ENCODE measurements at places on chromosomes 2 and 18.

DNA sequence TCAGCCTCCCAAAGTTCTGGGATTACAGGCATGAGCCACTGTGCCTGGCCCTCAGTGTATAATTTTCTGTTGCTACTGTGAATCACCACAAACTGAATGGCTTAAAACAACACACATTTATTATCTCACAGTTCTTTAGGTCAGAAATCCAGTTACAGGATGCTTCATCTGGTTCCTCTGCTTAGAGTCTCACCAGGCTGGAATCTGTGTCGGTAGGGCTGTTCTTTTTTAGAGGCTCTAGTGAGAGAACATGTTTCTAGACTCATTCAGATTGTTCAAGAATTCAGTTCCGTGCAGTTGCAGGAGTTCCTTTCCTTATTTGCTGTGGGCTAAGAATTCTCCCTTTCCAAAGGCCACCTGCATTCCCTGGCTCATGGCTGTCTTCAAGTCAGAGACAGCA lies 22.2 kb downstream of the CCDC121 start:
- no peak for DNase-seq

- no peak for DNase-seq
These were observed 14.8 kb upstream of the BBS5 start for GRCh38 chr2:169464466-169464865.

DNA sequence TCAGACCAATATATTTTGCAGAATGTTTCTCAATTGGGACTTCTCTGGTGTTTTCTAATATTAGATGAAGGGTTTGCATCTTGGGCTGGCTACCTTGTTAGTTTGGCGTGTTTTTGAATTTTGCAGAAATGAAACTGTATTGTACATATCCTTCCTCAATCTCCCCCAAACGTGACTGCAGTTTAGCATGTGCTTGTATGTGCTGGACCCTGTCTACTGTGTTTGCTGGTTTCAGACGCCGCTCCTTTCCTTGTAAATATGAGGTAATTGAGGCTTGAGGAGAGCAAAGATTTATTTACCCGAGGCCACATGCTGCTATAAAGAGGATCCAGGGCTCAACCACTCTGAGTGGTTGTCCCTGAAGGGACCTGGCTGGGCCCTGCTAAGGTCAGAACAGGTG lies 57.2 kb downstream of the NGEF start:
- no peak for DNase-seq

- DNase-seq, result no peak
These were observed 13.7 kb downstream of the RAPGEF4 start for GRCh38 chr2:172749388-172749787.

GRCh38 chr2:101038455-101039255 lies 36.6 kb downstream of the RPL31 start:
- no peak for DNase-seq

- DNase-seq, result no peak
These were observed 1.3 kb downstream of the RASGRP3 start for GRCh38 chr2:33477473-33478468.

- DNase-seq, result no peak
These were observed 89.6 kb upstream of the MAP3K20 start for GRCh38 chr2:172986040-172986439.

DNA sequence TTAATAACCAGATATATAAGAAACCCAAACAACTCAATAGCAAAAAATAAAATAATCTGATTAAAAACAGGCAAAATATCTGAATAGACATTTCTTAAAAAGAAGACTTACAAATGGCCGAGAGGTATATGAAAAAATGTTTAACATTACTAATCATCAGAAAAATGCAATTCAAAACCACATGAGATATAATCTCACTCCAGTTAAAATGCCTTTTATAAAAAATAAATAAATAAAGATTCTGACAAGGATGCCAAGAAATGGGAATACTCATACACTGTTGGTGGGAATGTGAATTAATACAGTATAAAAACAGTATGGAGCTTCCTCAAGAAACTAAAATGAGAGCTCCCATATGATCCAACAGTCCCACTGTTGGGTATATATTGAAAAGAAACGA lies 33.9 kb upstream of the BMP10 start:
- DNase-seq, result no peak

- no peak for DNase-seq
These were observed 50.7 kb upstream of the RNU4ATAC start for GRCh38 chr2:121479882-121480522.

DNA sequence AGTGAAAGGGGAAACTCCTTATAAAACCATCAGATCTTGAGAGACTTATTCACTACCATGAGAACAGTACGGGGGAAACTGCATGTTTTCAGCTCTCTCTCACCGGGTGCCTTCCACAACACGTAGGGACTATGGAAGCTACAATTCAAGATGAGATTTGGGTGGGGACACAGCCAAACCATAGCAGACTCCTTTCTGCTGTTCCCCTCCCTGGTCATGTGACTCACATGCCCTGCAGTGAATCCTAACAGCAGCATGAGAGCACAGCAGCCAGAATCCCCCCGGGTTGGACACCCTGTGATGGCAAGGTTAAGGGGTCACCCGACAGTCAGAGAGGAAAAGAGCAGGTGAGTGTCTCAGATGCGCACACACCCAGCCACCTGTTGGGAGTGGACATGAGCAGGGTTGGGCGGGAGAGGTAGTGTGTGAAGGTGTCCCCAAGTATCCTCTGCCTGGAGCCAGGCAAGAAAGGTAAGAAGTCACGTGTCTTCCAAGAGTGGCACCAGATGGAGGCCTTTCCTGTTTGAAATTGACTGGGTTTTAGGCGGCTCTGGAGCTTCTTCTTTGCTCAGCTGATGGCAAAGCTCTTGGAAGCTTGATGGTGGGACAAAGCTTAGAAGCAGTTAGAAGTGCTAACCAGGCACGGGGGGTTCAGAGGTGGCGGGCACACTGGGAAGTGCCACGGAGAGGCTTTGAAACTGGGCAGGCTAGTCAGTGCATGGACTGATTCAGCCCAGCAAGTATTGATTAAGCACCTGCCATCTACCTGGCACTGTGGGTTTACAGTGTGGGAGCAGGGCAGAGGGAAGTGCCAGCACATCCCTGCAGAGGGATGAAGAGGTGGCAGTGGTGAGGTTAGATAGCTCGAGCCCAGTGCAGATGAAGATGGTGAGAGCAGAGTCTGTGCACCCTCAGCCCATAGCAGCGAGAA lies 68.7 kb downstream of the RHOB start:
- DNase-seq, result no peak

DNA sequence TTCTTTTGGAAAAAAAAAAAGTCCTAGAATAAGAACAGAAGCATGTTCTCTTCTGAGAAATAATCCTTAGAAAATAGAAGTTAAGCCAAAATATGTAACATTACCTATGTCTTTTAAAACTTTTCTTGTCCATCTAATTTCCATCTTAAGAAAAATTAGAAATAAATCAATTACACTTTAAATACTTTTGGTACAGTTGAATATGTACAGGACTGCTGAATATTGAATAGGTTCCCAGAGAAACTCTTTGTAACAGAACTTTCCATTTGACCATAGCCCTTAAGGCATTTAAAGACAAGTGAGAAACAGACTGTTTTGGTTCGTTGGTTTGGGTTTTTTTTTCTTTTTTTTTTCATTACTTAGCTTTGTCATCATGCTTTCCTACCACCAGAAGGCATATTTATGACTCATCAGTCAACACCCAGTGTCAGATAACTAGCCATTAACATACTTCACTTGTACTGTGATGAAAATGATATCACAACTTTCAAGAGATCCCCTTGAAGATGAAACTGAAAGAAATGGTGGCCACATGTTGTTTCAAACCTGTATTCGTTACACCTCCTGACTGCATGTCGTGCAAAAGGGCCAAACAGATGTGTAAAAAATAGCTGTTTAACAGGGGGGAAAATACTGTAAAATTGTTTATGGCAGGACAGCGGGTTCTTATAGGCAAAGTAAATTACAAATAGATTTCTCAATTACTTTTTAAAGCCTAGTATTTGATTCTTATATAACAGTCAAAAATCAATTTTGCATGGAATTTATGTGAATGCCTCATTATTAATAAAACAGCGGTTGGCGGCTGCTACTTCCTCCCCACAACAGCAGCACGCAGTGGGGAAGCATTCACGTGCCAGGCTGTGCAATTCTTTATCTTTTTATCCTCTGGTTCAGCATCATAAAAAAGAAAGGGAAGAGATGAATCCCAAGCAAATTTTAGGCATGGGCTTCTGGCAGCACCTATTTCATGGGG lies 280.7 kb upstream of the HNRNPA3 start:
- no peak for DNase-seq

DNA sequence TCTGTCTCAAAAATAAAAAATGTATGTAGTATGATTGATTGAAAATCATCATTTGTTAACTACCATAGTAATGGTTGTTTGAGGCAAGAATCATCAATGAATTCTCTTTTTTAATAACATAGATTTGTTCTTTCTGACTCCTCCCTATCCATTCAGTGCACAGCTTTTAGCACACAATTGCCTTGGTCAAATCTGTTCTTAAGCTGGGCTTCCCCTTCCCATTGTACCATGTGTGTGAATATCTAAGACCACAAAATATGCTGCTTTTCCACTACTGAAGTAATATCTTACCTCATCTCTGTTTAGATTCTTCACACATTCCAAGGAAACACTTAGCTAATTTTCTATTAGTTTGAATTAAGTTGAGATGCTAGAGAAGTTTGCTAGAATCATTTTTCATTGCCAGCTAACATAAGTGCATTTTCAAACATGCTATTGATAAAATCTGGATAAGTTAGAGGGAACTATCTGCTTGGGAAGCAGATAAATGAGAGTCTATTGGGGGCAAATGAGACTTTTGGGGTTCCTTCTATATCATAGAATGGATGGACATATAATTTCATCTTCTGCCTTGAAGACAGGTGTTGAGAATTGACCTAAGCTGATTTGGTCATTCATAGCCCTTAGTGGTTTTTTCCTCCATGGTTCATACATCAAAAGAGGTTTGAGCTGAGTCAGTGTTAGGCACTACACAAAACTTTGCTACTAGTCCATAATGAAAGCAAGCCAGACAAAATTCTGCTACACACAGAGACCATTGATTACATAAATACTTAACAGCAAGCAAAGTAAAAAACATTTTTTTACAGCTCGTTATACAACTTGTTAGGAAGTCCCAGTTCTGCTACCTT lies 231.9 kb downstream of the PLCL1 start:
- DNase-seq, result no peak

- no peak for DNase-seq
These were observed 35.0 kb downstream of the HPCAL1 start for GRCh38 chr2:10337449-10338269.

DNA sequence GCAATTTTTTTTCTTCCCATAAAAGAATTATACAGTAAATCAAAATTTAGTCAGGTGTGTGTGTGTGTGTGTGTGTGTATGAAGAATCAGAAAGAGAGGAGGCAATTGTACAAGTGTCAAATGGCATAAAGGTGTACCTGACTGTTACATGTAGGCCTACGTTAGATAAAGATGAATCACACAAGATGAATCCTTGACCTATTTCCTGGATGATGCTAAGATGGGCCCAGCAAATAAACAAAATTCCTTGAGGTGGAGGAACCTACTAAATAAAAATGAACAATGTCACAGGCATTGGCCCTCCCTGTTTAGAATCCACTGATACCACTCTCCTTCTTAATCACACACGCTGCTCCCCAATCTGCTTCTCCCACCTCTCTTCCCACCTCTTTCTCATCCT lies 79.7 kb upstream of the LRATD1 start:
- no peak for DNase-seq

GRCh38 chr18:28834889-28835288 lies 658.0 kb upstream of the CDH2 start:
- no peak for DNase-seq

GRCh38 chr18:9405130-9405529 lies 70.2 kb upstream of the RALBP1 start:
- DNase-seq, result no peak

DNA sequence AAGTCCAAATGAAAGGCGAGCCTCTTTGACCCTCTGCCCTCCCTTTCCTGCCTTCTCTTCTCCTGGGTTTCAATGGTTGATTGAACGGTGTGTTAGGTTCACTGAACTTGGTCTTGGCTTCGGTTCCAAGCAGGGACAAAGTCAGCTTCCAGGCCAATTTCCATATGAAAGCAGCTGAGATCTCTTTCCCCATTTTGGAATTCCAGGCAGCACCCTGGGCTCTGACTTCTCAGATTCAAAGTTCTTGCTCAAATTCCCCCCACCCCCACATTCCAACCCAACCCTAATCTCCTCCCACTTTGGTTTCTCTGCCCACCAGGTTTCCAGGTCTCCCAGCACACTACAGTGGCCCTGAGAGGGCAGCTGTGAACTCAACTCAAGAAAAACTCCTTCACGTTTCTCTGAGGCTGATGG lies 231.0 kb downstream of the INSIG2 start:
- DNase-seq, result no peak

GRCh38 chr2:46643951-46644350 lies 164.6 kb downstream of the TMEM247 start:
- DNase-seq, result no peak

DNA sequence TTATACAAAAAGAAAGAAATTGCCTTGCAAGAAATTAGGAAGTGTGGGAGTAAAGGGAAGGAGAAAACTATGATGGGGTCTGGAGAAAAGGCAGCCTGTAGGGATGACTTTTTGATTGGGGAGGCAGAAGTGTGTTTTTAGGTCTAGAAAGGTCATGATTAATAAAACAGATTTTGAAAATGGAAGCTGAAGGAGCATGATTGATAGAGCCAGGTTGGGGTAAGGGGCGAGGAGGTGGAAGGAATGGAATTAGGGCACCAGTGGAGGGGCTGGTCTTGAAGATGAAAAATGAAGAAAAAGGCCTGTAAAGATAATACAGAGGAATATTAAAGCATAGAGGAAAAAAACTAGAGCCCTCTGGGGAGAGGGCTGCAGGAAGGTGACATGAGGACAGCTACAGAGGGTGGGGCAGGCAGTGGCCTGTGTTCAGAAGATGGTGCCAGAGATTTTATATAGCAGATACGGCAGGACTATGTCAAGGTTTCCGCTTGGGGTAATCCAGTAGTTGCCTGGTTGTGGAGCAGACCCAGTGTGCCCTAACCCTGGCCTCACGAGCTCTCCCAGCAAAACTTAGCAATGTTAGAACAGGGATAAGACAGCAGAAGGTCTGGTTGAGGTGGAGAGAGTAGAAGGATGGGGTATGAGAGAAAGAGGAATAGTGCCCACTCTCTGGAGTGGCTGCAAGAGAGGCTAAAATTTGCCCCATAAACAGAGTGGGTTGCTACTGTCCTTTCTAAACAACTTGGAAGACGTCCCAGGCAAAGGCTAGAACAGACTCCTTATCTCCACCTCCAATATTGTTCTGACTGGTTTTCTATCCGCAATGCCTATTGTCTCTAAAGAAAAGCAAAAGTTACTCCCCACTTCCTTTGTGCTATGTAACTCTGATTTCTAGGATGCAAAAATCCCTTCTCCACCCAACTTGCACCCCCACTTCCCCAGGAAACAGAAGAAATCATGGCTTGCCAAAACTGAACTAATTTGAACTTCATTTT lies 287.3 kb downstream of the AGPS start:
- DNase-seq, result no peak

DNA sequence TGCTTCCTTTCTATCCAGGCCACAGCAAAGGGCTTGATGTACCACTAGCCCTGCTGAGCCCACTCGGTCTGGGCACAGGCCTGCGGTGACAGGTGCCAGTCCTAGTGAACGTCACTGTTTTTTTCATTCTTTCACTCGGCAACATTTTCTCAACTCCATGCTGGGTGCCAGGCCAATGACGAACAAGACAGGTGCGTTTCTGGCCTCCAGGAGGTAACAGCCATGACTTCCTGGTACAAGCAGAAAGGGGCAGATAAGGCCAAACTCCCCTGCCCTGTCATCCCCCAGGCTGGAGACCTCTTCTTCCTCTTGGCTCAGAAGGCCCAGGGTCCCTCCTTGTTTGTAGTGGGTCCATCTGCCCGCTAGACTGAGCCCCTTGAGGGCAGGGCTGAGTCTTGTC lies 55.7 kb upstream of the OTOF start:
- DNase-seq, result no peak

All from stimulated activated CD4-positive, alpha-beta T cell treated with anti-CD3 and anti-CD28 coated beads, Interleukin-15, amount 100 ng/mL, for 1 hour (primary cell).